ENCODE measurements at places on chromosomes 2 and 18. TPM values are rescaled to one million over a fixed set of nuclear protein-coding genes. Genes with fewer than 3 reads are reported as not detected.

- H3K36me3 ChIP-seq: no peaks in the 10 kb centered on the region
- H3K27me3 ChIP-seq: no peaks in the 10 kb centered on the region
- H3K4me3 ChIP-seq: no peak overlapping the region
- H3K27ac ChIP-seq: no peak overlapping the region
- peak; percentile 67 for DNase-seq
These were observed 37.6 kb upstream of the FZD7 start for GRCh38 chr2:201996006-201996405.

GRCh38 chr2:64655018-64655664, 1.4 kb upstream of the SERTAD2 start:
- no peaks in the 10 kb centered on the region for H3K36me3 ChIP-seq
- H3K27ac ChIP-seq: peak overlapping the region; percentile 95
- H3K4me1 ChIP-seq: peaks cover 19% of the 10 kb centered on the region
- DNase-seq: peak; percentile 53
- H3K27me3 ChIP-seq: no peaks in the 10 kb centered on the region
- peak overlapping the region; percentile 89 for H3K4me3 ChIP-seq

GRCh38 chr18:55280503-55280902, 307.5 kb downstream of the TCF4 start:
- H3K36me3 ChIP-seq: peaks cover 7% of the 10 kb centered on the region
- no peak overlapping the region for H3K27ac ChIP-seq
- H3K4me3 ChIP-seq: no peak overlapping the region

GRCh38 chr2:106168657-106169056, 25.4 kb downstream of the UXS1 start:
- no peaks in the 10 kb centered on the region for H3K4me1 ChIP-seq
- H3K27me3 ChIP-seq: no peaks in the 10 kb centered on the region
- no peak overlapping the region for H3K4me3 ChIP-seq

- peak; percentile 50 for DNase-seq
- no peak overlapping the region for H3K27ac ChIP-seq
- H3K36me3 ChIP-seq: no peaks in the 10 kb centered on the region
These were observed 95.8 kb upstream of the GPC1 start for GRCh38 chr2:240339411-240340360.

- no peak overlapping the region for H3K27ac ChIP-seq
- peaks cover 98% of the 10 kb centered on the region for H3K27me3 ChIP-seq
- peak; percentile 72 for DNase-seq
These were observed 3.1 kb downstream of the EGR4 start for GRCh38 chr2:73290049-73290839.

DNA sequence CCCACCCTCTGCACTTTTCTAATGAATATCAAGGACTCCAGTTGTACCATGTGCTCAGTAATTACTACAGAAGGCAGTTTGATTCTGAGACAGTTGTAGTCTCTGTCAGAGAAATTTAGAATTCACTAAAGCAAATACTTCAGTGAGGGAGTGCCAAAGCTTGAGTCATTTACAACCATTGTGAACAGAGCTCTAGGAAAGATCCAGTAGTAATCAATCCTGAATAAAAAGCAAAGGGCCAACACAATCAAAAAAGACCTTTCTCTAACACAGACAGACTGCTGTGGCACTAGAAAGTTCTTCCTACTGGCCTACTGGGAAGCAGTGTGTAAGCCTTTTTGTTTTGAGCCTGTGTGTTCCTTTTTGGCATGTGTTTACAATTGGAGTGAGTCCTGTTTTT, 135.6 kb upstream of the UNC80 start:
- no peak overlapping the region for H3K27ac ChIP-seq
- DNase-seq: no peak
- H3K27me3 ChIP-seq: no peaks in the 10 kb centered on the region
- no peaks in the 10 kb centered on the region for H3K36me3 ChIP-seq

DNA sequence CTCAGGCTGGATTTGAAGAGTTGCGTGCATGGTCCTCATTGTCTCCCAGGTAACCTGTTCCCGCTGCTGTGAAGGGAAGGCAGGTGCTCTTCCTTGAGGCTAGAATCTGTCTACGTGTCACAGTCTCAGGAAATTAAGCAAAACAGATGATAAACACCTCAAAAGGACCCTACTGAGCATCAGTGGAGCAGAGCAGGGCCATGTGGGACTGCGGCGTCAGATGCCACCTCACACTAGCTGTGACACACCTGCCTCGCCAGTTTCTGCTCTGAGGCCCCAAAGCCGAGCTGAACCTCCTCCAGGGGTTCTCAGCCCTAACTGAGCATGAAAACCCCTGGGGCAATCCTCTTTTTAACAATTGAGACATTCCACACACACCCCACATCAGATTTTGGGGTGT, 2.0 kb downstream of the C2orf92 start:
- H3K4me1 ChIP-seq: no peaks in the 10 kb centered on the region
- no peak overlapping the region for H3K4me3 ChIP-seq
- no peak for DNase-seq
- H3K27ac ChIP-seq: no peak overlapping the region
- H3K27me3 ChIP-seq: no peaks in the 10 kb centered on the region

DNA sequence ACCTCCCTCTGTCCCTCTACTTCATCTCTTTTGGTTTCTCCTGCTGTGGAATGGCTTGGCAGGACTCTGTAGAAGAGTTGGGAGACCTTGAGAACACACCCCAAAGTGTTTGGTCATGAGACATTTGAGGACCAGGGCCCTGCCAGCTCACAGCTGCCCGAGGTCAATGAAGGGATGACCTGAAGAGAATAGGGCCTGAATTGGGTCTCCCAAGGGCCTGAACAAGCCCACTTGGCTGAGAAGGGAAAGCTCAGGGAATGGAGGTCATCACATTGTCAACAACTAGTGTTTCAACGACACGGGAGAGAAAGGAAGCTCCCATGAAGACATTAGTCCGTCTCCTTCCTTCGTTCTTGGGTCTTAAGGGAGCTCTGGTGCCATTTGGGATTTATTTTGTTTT, 52.8 kb downstream of the TTC32 start:
- no peak for DNase-seq
- no peak overlapping the region for H3K4me3 ChIP-seq
- H3K4me1 ChIP-seq: no peaks in the 10 kb centered on the region
- no peak overlapping the region for H3K27ac ChIP-seq
- H3K36me3 ChIP-seq: no peaks in the 10 kb centered on the region

DNA sequence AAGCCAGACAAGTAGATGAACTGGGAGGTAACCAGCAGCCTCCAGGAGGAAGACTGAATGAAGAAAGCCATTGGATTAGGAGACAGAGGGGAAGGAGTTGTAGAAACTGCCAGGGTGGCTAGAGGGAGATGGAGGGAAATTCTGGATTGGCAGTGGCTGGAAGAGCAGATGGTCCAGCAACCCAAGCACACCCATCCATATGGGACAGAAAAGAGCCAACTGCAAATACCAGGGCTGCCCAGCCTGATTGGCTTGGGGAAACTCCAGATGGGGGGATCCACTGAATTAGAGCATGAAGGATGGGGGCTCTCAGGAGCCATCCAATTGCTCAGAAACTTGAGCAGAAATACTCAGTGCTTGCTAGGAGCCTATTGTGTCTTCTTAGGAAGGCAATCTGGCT, 173.5 kb upstream of the EPB41L3 start:
- H3K4me3 ChIP-seq: no peak overlapping the region
- no peaks in the 10 kb centered on the region for H3K36me3 ChIP-seq
- H3K27ac ChIP-seq: no peak overlapping the region
- DNase-seq: no peak
- H3K27me3 ChIP-seq: no peaks in the 10 kb centered on the region
- H3K4me1 ChIP-seq: no peaks in the 10 kb centered on the region

GRCh38 chr2:236102971-236103370, 65.2 kb downstream of the GBX2 start:
- H3K27ac ChIP-seq: no peak overlapping the region
- H3K27me3 ChIP-seq: no peaks in the 10 kb centered on the region
- H3K4me3 ChIP-seq: no peak overlapping the region

GRCh38 chr2:9653485-9654271, 22.9 kb upstream of the YWHAQ start:
- H3K27me3 ChIP-seq: no peaks in the 10 kb centered on the region
- no peak for DNase-seq
- H3K4me1 ChIP-seq: no peaks in the 10 kb centered on the region
- no peaks in the 10 kb centered on the region for H3K36me3 ChIP-seq

GRCh38 chr2:15941481-15941850, 1.1 kb downstream of the MYCN start:
- no peak for DNase-seq
- no peaks in the 10 kb centered on the region for H3K36me3 ChIP-seq
- peaks cover 58% of the 10 kb centered on the region for H3K27me3 ChIP-seq
- peak overlapping the region; percentile 57 for H3K27ac ChIP-seq
- peak overlapping the region; percentile 54 for H3K4me3 ChIP-seq

DNA sequence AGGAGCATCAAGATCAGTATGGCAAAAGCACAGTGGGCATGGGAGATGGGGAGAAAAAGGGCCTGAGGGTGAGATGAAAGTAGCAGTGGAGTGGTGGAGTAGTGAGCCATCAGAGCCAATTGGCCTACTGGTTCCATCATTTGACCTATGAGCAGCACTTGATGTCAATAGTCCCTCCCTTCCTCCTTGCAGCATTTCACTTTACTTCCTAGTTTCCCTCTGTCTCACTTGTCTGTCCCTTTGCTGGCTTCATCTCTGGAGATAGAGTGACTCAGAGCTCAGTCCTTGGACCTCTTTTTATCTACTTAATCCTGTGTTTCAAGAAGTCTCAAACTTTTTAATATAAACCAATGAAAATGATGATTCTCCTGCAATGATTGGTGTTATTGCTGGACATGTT, 32.1 kb downstream of the FBXO48 start:
- no peaks in the 10 kb centered on the region for H3K27me3 ChIP-seq
- DNase-seq: no peak
- H3K4me3 ChIP-seq: no peak overlapping the region
- H3K4me1 ChIP-seq: peaks cover 31% of the 10 kb centered on the region
- no peaks in the 10 kb centered on the region for H3K36me3 ChIP-seq

GRCh38 chr18:64011513-64011912, 41.6 kb downstream of the SERPINB8 start:
- no peak for DNase-seq
- H3K4me1 ChIP-seq: no peaks in the 10 kb centered on the region
- no peaks in the 10 kb centered on the region for H3K36me3 ChIP-seq
- no peak overlapping the region for H3K27ac ChIP-seq

GRCh38 chr2:240374085-240374907, 61.2 kb upstream of the GPC1 start:
- peak overlapping the region; percentile 46 for H3K27ac ChIP-seq
- H3K36me3 ChIP-seq: no peaks in the 10 kb centered on the region
- peak; percentile 34 for DNase-seq
- H3K27me3 ChIP-seq: no peaks in the 10 kb centered on the region
- H3K4me1 ChIP-seq: peaks cover 14% of the 10 kb centered on the region

DNA sequence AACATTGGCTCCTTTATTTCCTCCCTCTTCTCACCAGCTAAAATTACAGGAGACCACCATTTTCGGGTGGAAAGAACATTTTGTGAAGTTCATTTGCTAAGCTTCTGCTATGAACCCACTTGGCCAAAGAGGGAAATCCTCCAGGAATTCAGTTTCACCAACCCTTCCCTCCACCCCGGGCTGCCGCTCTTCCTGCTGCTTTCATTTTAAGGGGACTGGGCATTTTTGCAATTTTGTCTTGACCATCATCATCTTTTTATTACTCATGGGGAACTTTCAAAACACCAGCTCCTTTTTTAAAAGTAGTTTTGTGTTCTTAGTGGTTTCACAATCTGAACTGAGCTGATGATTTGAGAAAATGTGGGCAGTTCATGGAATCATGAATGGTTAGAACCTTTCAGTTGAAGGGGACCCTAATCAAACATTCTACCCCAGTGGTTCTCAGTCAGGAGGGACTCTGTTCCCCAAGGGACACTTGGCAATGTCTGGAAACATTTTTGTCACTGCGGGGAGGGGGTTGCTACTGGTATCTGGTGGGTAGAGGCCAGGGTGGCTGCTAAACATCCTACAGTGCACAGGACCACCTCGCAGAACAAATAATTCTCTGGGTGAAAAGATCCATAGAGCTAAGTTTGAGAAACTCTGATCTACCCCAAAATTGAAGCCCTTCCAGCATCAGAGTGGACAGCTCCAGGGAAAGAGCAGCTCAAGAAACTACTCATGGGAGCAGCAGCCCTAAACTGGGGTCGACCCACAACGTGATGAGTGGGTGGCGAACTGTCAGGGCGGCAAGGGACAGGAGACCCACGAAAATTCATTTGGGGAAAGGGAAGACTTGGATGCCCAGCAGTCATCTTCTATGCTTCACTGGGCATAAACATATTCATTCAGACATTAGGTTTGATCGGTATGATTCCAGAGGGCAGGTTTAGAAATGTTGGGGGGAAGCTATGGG, 92.9 kb downstream of the ACKR3 start:
- no peak overlapping the region for H3K4me3 ChIP-seq
- H3K27me3 ChIP-seq: no peaks in the 10 kb centered on the region
- H3K4me1 ChIP-seq: peaks cover 29% of the 10 kb centered on the region
- no peaks in the 10 kb centered on the region for H3K36me3 ChIP-seq
- peak overlapping the region; percentile 80 for H3K27ac ChIP-seq
- no peak for DNase-seq

GRCh38 chr18:55275039-55275901, 312.7 kb downstream of the TCF4 start:
- no peaks in the 10 kb centered on the region for H3K4me1 ChIP-seq
- H3K27ac ChIP-seq: no peak overlapping the region
- DNase-seq: no peak
- H3K36me3 ChIP-seq: peaks cover 30% of the 10 kb centered on the region

DNA sequence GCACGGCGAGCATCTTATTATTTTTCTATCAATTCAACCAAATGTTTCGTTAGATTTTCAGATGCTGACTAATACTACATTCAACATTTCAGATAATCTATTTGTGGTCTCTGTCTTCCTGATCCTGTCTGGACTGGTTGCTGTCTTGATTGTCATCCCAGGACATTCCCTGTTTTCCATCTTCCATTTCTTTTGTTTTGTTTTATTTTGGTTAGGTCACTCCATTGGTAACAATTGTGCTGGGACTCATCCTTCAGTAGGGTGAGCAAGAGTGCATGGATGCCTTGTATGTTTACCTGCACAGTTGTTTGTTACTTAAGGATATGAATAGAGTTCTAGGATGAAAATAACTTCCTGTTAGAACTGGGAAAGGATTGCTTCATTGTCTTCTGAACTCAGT, 55.9 kb upstream of the ACYP2 start:
- no peak overlapping the region for H3K4me3 ChIP-seq
- no peaks in the 10 kb centered on the region for H3K27me3 ChIP-seq
- no peak for DNase-seq
- peaks cover 15% of the 10 kb centered on the region for H3K4me1 ChIP-seq
- H3K36me3 ChIP-seq: no peaks in the 10 kb centered on the region

DYSF gene
- total RNA-seq: 13.4 TPM

TMEM182 gene
- not detected for total RNA-seq

PCARE gene
- total RNA-seq: not detected

BCL2 gene
- 8.4 TPM for total RNA-seq

GALNT3 gene
- 80.8 TPM for total RNA-seq

MAP3K19 gene
- total RNA-seq: not detected

SULT1C2 gene
- 1.4 TPM for total RNA-seq

NGEF gene
- total RNA-seq: 30.9 TPM

All from stomach (tissue), 19 donors.